Endodermal cell (in vitro differentiated cells): ENCODE measurements at places on chromosomes 4 and X.
A peak's percentile ranks its signal among the peaks of the same experiment; 100 is the strongest.

DNA sequence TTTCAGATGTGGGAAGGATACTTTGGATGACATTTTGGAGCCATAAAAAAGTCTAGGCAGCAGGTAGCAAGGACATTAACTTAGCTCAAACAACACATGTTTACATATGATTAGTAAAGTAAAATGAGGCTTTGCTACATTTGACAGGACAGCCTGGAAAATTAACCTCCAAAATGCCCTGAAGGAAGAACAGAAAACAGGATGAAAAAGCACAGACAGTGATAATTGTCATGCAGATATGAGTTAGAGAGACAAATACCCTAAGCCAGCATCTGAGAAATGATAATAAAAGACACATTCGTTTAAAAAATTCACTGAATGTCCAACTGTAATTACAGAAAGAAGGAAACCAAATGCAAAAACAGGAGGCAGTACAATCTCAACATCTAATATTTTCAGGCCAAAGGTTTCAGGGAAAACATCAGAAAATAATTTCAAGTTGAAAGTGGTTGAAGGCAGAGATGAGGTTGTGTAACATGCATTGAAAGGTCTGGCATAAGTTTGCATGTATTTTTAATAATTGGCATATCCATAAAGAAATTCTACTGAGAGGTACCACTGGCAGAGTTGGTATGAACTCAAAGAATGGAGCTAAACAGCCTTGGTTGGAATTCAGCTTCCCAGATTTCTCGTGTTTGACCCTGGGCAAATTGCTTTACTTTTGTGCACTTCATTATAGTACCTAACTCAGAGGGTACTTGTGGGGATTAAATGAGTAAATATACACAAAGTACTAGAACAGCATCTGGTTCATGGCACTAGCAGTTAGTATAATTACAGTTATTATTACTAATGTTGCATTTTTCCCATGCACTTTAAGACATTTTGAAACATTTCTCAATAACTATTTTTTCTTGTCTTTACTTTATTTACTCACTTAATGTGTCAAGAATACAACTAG is 54.4 kb upstream of the MAP9 start:
- DNase-seq = no peak

DNA sequence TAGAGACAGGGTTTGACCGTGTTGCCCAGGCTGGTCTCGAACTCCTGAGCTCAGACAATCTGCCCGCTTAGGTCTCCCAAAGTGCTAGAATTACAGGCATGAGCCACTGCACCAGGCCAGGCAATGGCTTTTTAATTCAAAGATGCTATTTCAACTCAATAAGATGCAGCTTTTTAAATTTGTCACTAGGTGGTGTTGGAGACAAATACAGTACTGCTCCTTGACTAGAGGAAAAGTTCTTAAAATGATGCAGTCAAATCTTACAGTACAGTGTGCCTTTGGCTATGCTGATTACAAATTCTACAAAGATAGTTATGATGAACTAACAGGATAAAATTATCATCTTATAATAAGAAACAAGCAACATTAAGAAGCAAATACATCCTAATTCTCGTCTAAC is 441.1 kb downstream of the KCNIP4 start:
- DNase-seq = peak; percentile 46

GRCh38 chr4:182188622-182189021 is 54.6 kb upstream of the TENM3 start:
- no peak for DNase-seq

GRCh38 chr4:184983672-184984356 is 34.5 kb upstream of the HELT start:
- DNase-seq = peak; percentile 95

DNA sequence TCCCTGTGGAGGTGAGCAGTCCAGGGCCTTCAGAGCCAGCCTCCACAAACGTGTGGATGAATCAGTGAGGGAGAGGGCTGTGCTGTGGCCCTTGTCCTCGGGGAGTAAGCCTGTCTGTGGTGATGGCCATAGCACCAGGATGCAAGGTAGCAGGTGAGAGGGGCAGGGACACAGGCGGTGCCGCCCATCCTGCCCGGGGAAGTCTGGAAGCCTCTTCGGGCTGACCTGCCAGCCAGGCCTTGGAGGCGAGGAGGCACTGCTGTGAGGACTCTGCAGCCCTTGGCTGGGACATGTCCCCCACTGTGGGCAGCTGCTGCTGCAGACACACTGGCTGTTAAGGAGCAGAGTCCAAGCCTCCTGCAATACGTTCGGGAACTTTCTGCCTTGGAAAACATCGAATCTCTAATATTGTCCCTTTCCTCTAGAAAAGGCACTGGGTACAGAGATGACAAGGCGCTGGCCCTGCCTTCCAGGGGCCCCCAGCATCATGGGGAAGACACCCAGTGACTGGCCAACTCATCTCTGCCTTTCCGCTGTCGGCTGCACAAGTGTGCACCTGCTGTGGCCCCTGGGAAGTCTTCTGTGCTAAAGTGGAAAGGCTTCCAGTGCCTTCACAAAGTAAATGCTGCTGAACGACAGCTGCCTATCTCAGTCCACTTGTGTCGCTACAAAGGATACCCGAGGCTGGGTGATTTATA is 101.4 kb downstream of the ADRA2C start:
- DNase-seq = peak; percentile 13

GRCh38 chrX:118761939-118762707 is 34.7 kb downstream of the IL13RA1 start:
- peak; percentile 37 for DNase-seq

DNA sequence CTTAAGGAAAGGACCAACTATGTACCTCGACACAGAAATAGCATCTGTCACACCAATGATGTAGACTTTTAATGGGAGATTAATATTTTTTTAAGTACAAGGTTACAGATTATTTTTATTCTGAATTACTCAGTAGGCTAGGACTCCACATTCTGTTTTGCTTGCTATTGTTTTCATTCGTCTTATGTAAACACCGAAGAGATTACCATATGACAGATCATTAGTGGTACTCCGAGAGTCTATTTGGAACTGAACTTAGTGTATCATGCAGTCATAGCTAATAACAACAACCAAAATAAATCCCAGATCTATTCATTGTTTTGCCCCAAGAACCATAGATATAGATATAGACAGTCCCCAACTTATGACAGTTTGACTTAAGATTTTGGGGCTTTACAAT is 139.7 kb upstream of the SPRY1 start:
- DNase-seq = no peak

GRCh38 chrX:701673-702072 is 71.1 kb downstream of the SHOX start:
- peak; percentile 10 for DNase-seq

DNA sequence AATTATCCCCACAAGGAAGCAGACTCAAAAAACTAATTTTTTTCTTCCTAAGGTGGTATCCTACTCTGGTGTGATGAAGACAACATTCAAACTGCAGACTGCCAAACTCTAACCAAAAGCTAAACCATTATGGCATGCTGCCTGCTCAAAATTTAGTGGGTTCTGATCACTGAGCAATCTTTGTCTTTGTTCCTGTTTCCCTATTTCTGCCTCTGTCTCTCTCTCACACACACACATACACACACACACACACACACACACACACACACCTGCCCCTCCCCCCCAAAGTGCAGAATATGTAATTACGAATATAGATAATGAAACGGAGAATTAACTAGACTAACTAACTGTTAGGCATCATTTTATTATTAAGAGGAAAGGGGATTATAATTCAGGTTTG is 1278.6 kb downstream of the PCDH7 start:
- no peak for DNase-seq

GRCh38 chr4:17650406-17650805 is 36.0 kb downstream of the MED28 start:
- DNase-seq = no peak

DNA sequence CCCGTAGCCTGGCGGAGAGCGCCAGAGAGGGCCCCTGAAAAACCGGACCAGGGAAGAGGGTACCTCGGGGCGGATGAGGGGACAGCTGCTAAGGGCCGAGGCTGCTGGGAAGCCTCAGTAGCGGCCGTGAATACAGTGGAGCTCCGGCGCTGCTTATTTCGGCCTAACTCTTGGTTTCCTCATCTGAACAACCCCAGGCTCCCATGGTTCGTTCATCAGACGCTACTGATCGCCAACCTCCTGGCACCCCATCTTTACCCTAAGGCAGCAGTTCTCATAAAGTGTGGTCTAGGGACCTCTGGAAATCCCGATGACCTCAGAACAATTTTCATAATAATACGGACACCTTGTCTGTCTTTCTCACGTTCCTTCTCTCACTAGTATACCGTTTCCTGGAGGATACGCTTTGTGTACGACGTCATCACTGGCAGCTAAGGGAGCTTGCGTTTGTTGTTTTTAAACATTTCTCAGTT is 645 bp upstream of the RAB28 start:
- DNase-seq = no peak

GRCh38 chr4:4695497-4695896 is 153.6 kb upstream of the STX18 start:
- no peak for DNase-seq

GRCh38 chrX:150482537-150483206 is 85.7 kb upstream of the MTM1 start:
- no peak for DNase-seq

- no peak for DNase-seq
Observed at GRCh38 chr4:107746161-107746560, 26.1 kb upstream of the PAPSS1 start.

DNA sequence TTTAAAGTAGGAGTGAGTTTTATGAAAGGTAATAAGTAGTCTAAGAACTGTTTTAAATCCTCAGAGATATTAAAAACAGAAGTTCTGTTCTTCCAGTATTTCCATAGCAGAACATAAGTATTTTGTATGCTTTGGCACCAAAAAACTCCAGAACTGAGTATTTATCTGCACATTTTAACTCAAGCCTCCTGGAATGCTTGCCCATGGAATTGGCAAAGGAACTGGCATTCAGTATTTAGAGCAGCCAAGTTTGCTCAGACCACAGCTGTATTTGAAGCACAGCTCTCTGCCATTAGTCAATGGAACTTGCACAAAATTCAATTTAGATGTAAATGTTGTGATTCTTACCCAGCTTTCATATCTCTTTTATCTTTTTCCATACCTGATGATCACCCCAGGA is 42.2 kb downstream of the NDNF start:
- DNase-seq = no peak

DNA sequence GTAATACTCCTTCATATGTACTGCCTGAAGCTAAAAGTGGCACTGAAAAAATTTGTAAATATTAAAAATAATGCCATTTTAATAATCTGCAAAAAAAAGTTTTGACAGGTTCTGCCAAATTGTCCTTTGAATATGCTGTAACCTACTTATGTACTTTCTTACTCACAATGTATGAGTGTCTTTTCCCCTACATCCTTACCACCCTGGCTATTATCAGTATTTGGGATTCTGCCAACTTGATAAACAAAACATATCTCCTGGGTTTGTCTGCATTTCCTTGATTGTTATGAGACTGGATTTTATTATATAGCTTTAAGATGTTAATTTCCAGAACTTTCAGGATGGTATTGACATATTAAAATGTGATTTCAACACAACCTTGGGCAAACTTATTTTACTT is 187.9 kb downstream of the CHM start:
- DNase-seq = no peak

DNA sequence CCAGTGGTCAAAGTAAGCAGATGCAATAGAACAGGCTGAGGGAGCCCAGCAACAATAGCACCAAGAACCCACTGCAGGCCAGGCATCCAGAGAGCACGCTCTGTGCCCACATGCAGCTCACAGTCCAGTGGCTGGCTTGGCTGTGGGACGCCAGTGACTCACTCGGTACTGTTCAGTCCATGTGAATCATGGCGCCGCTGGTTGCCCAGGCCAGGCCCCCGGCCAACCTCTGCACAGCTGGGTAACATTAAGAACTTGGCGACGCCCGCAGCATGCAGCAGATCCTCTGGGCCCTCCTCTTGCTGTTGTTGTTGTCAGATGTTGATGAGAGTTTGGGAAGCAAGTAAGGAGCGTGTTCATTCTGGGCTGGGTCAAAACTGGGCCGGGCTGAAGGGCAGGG is 60.5 kb downstream of the MSX1 start:
- peak; percentile 17 for DNase-seq

DNA sequence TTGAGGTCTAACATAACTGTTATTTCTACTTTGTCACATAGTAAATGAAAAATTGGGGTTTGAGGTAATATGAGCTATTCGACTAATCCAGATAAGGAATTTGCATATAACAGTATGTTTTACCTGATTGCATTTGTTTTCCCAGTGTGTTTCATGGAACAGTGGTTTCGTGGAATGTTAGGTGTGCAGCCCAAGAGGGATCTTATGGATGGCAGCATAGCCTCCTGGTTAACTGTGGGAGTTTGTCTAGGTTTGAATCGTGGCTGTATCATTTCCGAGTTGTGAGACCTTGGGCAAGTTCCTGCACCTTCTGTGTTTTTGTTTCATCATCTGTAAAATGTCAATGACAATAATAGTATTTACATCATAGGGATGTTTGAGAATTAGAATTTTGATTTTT is 7.9 kb downstream of the BMPR1B start:
- DNase-seq = no peak

GRCh38 chr4:80172203-80172602 is 25.1 kb upstream of the PRDM8 start:
- DNase-seq = no peak

DNA sequence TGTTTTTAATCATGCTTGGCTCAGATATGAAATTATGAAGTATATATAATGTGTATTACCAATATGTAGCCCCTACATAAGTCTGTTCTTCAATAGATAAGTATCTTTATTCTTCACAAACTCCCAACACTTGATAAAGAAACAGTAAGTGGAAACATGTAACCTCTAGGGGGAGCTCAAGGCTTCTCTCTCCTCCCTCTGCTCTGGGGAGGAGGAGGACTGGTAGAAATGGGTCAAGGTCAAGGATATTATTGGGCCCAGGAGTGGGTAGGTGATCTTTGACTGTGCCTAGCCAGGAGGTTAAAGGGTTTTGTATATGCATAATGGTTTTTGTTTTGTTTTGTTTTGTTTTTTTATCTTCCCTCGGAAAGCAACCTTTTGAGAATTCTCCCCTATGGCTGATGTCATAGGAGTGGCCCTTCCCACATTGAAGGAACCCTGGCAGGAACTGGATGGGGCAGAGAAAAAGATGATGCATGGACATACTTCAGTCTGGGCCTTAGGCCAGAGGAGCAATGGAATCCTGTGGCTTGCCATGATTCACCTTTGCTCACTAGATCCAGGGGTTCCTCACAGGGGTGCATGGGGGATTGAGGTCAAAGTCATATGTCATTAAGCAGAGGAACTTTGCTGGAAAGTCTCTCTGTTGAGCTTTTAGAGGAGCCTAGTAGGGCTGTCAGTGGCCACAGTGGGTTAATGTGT is 460.3 kb downstream of the MID1IP1 start:
- DNase-seq = peak; percentile 54

GRCh38 chrX:38606821-38607220 is 45.5 kb downstream of the TSPAN7 start:
- no peak for DNase-seq
